Activated naive CD4-positive, alpha-beta T cell treated with Interleukin-2 at 50 U/mL for 16 hours (primary cell): ENCODE measurements at places on chromosomes 3 and 15.

DNA sequence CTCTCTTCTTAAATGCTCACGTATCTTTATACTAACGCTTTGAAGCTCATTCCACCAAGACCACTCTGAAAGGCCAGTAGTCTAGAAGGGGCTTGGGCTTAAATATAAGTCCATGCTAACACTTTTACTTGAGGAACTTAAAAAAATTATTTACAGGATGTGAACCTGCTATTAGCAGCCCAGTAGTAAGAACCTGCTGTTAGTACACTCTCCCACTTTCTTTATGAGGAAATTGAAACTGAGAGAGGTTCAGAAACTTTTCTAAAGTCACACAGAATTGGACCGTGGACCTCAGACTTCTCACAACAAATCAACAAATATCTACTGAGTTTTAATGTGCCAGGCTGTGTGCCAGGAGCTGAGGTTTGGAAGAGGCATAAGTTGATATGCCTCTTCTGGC is 53.4 kb downstream of the SYNPR start:
- DNase-seq = no peak

DNA sequence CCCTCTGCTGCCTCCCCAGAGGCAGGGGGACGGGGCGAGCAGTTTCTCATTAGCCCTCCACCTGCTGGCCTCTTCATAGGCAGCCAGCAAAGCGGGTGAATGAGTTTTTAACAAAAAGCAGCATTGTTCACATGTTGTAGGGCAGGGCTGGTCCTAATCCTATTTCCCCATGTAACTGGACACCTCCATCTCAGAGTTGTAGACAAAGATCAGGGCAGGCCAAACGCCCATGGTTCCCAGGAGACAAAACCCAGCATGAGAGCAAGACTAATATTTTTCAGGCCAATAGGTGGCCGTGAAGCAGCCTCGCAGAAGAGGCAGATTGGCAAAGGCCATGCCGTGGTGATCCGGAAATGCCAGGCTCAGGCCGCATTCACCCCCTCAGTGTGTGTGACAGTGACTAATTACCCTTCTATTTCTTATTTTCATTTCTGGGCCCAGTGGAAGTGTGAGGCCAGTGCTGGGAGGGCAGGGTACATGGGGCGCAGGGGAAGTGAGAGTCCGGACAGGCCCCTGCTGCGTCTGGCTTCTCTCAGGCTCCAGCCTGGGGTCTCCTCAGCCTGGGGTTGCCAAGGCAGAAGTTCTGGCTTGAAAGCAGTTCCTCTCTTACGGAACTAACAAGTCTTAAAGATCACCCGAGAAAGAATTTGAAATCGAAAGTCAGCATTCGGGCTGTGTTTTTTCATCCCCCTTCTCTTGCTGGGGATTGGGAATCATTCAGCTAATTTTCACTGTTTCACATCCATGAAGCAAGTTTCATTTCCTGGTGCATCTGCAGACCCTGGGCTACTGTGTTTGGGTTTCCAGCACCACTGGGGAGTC is 64.8 kb downstream of the BOC start:
- DNase-seq = no peak

GRCh38 chr3:68207327-68207726 is 552.9 kb upstream of the SUCLG2 start:
- no peak for DNase-seq

DNA sequence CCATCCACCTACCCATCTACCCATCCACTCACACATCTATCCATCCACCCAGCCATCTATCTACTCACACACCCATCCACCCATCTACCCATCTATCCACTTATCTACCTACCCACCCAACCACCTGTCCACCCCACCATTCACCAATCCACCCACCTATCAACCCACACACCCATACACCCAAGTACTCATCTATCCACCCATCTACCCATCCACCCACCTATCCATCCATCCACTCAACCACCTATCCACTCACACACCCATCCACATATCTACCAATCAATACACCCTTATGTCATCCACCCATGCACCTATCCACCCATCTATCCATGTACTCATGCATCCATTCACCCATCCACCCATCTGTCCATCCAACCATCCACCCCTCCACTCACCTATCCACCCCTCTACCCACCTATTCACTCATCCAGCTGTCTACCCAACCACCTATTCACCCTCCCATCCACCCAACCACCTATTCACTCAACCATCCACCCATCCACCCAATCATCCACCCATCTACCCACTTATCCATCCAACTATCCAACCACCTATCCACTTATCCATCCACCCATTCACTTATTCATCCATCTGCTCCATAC is 109.8 kb downstream of the CHSY1 start:
- DNase-seq = no peak

DNA sequence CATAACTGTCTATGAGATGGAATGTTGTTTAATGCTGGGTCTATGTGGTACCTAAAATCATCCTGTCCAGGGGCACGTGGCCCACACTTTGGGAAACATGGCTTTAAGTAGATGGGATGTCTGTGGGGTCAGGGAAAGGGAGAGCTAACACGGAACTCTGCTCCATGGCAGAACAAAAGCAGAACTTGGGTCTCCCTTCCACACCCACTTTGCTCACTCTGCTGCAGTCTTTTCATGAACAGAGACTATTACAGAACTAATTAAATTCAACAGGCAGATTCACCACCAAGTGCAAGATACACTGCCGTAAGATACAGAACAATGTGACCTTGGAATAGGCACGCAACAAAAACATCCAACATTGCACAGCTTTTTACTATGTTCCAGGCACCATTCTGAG is 28.2 kb downstream of the POPDC2 start:
- DNase-seq = no peak

DNA sequence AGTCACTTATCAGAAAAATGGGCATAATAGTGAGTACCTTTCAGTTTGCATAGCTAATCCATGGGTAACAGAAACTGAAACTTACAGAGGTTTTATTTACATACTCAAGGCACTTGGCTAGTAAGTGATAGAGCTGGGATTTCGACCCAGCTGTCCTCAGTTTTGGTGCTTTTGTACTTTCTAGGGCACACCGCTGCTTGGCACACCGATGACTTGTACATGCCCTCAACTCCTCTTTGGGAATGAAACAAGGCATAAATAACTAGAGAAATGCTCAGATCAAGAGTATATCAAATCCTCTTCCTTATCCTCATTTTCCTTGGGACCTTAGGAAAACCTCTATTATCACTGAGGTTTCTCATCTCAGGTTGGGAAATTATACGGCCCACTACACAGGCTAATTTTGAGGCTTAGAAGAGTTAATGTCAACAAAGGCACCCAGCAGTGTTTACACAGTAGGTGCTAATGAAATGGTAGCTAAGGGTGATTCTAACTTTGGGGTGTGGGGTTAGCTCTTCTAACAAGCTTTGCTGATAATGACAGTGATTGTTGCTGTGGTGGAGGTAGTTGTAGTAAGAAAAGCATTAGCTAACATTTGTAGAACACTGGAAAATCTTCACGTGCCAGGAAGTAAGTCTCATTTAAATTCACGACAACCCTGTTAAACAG is 20.3 kb upstream of the DGKG start:
- no peak for DNase-seq

DNA sequence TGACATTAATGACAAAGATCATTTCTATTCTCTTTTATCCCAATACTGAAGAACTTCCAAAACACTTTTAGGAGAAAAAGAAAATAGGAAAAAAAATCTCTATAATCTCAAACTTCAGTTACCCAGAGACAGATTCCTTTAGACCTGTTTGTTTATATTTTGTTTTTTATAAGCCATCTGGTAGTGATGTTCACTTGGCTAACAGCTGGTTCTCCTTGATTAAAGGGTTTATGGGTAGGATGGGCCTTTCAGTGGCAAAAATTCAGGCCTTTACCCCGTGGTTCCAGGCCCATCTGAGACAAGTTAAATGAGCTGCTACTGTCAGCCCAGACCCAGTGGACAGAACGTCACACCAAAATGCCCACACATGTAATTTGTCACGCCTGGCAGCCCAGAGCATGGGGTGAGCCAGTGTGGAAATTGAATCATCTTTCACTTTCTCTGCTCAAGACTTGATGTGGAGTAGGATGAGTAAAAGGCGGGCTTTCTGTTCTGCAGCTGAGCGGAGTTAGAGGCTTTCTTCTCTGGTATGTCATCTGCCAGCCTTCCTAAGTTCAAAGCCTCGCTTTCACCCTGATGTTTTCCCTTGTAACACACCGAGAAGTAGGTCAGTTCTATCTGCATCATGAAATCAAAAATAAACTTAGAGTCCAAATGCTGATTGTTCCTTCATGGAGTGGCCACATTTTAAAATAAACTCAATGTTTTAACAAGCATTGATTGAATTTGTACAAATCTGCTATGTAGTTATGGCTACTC is 62.5 kb upstream of the SKOR1 start:
- peak; percentile 55 for DNase-seq

- no peak for DNase-seq
Measured at GRCh38 chr3:187261541-187261969, 30.0 kb downstream of the MASP1 start.

- no peak for DNase-seq
Measured at GRCh38 chr15:55796321-55796965, 53.5 kb upstream of the PRTG start.

DNA sequence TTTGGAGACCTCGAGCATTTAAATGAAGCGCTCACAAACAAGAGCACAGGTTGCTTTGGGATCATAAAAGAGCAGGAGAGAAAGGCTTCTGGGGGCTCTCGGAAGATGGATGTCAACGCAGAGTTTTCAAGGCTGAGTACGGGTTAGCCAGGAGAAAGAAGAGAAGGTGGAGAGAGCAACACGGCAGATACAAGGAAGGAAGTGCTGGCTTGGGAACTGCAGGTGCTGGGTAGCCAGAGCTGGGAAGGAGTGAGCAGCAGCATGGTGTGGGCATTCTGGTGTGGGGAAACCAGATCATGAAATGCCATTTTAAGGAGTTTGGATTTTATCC is 580 bp upstream of the RUBCN start:
- DNase-seq = no peak
